Thymus (tissue), 14 donors: ENCODE measurements at places on chromosomes 5 and 9. TPM values are rescaled to one million over a fixed set of nuclear protein-coding genes. Genes with fewer than 3 reads are reported as not detected.
A peak's percentile ranks its signal among the peaks of the same experiment; 100 is the strongest.

- no peak for DNase-seq
Measured at GRCh38 chr5:107322936-107323335, 347.8 kb downstream of the EFNA5 start.

- no peak for DNase-seq
Measured at GRCh38 chr9:136865768-136866103, 372 bp downstream of the EDF1 start.

SLC23A1 gene
- total RNA-seq: 1.1 TPM

DNA sequence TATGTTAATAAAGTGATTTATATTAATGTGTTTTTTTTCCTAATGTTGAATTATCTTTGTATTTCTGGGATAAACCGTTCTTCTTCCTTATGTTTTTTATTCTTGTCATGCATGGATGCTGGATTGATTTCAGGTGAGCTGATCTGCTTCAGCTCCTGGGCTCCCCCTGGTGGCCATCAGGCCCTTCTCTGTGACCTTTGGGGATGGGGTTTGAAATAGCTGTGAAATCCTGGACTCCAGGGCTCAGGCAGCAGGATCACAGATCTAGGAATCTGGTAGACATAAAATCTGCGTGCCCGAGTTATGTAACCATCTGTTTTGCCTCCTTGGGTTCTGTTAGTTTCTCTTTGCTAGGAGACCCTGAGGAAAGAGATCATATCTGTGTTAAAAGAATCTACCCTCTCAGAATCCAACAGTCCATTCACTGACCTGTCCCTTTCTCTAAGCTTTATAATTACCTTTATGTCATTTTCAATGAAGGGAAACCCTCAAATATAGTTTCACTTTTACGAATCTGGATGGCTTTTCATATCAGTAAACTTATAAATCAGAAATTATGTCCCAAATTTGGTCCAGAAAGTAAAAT lies 12.2 kb upstream of the OR13J1 start:
- peak; percentile 49 for DNase-seq

DNA sequence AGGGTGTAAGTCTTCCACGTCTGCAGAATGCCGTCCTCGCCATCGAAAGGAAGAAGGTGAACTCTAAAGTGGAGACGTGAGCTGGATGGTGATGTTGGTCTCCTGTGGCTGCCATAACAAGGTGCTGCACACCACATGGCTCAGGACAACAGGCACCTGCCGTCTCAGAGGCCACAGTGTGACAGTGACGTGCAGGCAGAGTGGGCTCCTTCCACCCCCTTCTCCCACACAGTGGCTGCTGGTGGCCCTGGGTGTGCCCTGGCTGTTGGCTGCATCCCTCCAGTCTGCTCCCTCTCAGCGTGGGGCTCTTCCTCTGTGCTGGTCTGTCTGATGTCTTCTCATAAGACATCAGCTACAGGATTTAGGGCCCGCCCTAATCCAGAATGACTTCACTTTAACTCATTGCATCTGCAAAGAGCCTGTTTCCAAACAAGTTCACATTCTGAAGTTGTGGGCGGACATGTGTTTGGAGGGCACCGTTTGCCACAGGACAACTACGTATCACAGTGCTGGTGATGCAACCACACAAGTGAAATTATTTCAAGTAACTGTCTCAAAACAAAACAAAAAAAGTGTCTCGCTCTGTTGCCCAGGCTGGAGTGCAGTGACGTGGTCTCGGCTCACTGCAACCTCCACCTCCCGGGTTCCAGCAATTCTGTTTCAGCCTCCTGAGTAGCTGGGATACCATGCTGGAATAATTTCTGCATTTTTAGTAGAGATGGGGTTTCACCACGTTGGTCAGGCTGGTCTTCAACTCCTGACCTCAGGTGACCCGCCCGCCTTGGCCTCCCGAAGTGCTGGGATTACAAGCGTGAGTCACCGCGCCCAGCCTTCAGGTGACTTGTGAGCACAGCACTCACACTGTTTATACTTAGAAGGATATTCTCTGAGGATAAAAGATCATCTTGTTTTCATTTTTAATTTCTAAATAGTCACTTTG lies 31.2 kb upstream of the CLPTM1L start:
- no peak for DNase-seq

TBC1D13 gene
- 5.0 TPM for total RNA-seq

SH3TC2 gene
- total RNA-seq: 0.24 TPM

GRCh38 chr5:66299463-66299862 lies 155.4 kb downstream of the SREK1 start:
- no peak for DNase-seq
